ENCODE measurements at places on chromosomes 1 and 21.

- no peak for DNase-seq
These were observed 24.9 kb downstream of the CHML start for GRCh38 chr1:241615043-241615974.

- DNase-seq, result no peak
These were observed 109.4 kb downstream of the NRDC start for GRCh38 chr1:51768971-51769588.

DNA sequence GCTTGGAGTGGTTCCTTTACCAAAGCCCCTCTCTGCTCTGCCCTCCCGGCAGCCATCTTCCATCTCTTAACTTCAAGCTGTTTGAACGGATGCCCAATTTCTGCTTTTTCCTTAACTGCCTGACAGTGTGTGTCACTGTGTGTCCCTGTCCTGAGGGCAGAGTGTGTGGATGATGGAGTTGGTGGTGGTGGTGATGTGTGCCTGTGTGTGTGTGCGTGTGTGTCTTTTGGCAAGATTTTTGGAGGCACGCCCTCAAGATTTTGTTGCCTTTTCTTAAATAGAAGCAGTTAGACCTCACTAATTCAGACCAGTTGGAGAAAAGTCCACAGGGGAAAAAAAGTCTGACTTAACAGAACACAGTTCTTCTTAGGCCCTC lies 30.3 kb downstream of the SERTAD4 start:
- no peak for DNase-seq

- no peak for DNase-seq
These were observed 19.9 kb downstream of the COA6 start for GRCh38 chr1:234393190-234393589.

- no peak for DNase-seq
These were observed 15.2 kb downstream of the PDZK1IP1 start for GRCh38 chr1:47174656-47175020.

- no peak for DNase-seq
These were observed 313.1 kb upstream of the DAB1 start for GRCh38 chr1:57736940-57737339.
